Stimulated activated CD8-positive, alpha-beta memory T cell treated with anti-CD3 and anti-CD28 coated beads, Interleukin-7, amount 100 ng/mL, for 1 hour (primary cell): ENCODE measurements at places on chromosomes 12 and 14.

DNA sequence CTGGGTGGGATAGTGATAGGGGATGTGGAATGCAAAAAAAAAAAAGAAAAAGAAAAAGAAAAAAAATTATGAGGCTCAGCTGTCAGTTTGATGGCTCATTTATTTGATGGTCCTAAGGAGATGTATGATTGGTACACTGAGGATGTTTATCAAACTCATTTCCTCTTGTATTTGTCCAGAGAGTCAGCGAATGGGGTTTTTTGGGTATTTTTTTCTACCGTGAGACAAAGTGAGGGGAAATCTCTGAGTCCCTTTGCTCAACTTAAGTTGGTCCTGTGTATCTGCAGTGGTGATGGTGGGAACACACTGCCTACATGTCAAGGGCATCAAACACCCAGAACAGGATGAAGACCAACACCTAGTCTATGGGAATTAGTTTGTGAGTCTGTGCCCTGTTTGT, 176.9 kb upstream of the HIF1A start:
- DNase-seq: no peak

- no peak for DNase-seq
Observed at GRCh38 chr14:85531141-85531586, 1.2 kb downstream of the FLRT2 start.

DNA sequence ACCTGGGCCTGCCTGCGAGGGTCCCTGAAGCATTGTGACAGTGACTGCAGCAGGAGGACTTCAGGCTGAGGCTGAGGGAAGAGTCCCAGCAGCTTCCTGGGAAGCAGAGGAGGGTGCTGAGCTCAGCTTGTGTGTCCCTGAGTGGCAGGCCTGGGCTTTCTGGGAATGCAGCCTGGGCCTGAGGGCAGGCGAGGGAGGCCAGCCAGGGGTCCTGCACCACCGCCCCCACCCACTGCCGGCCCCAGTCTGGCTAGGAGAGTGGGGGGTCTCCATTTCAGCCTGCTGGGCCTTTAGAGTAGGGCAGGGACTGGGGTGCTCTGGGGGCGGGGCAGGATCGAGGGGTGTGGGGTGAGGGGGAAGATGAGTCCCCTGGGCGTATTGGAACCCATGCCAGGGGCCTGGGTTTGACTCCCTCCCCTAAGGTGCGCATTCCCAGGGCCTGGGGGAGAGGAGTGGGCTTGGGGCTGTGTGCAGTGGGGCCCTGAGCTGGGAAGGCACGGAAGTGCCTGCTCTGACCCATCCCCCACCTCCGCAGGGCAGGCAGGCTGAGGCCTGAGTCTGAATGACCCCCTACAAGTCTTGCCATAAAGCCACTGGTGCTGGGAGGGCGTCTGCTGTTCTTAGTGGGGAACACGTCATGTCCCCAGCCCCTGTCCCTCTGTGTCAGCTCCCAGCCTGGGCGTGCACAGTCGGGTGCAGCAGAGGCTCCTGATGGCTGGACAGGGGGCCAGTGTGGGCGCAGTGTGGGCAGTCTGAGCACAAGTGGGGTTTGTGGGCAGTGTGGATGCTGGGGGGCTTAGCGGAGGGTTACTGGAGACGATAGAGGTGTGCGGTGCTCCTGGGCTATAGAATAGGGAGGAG, 46.4 kb downstream of the KRT80 start:
- DNase-seq: no peak

DNA sequence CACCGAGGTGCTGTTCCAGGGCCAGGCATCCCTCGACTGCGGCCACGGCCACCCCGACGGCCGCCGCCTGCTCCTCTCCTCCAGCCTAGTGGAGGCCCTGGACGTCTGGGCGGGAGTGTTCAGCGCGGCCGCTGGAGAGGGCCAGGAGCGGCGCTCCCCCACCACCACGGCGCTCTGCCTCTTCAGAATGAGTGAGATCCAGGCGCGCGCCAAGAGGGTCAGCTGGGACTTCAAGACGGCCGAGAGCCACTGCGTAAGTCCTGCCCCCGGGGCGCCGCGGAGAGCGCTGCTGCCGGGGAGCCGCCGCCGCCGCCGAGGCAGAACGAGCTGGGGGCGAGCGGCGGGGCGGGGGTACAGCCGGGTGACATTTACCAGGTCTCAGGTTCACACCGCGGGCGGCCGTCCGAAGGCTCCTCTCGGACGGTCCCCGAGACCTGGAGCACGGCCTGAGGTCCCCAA, 1.4 kb downstream of the PLXNC1 start:
- no peak for DNase-seq

DNA sequence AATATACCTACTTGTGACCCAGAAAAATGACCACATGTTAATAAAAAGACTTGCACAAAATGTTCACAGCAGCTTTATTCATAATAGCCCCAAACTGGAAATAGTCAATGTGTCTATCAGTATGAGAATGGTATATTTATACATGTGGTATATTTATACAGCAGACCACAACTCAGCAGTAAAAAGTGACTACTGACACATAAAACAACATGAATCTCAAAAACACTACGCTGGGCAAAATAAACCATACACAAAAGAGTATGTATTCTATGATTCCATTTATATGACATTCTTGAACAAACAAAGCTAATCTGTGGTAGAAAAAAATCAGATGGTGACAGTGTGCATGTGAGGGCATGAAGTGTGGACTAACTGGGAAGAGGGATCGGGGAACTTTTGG, 35.1 kb downstream of the ARF6 start:
- DNase-seq: no peak

GRCh38 chr12:127660961-127661360, 606.0 kb upstream of the TMEM132C start:
- no peak for DNase-seq

GRCh38 chr12:55695349-55695748, 12.4 kb downstream of the ITGA7 start:
- no peak for DNase-seq

DNA sequence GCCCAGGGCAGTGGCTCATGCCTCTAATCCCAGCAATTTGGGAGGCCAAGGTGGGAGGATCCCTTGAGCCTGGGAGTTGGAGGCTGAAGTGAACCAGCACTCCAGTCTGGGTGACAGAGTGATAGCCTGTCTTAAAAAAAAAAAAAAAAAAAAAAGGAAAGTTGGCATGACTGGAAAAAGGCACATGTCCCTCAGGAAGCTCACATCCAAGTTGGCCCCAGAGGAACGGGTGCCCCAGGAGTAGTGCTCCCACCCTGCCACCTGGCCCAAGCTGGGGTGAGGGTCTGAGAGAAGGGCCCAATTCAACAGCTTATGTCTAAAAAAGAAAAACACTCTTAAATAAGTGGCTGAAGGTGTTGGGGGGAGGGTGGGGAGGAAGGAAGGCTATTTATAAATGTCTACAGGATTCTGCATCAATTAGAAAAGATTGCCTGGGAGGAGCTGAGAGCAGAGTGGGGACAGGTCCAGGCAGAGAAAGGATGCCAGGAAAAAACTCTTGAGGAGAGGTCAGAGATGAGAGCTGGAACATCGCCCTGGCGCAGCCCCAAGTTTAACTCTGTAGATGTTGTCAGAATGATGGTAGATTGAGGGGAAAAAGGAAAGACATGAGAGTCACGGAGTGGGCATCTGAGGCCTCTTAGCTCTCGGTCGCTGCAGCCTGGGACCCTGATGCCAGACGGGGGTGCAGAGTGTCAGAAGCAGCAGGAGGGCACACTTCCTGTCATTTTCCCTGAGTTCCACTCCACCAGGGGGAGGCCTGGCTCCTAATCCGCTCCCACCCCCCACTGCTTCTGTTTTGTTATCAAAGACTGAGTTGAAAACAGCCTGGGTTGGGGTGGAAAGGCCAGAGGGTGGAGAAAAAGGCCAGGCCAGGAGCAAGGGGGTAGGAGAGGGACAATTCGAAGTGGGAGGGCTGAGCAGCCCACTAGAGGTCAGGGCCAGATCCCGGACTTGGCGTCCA, 7.3 kb downstream of the SPRYD3 start:
- no peak for DNase-seq

- peak; percentile 23 for DNase-seq
Observed at GRCh38 chr12:1660304-1661187, 30.3 kb upstream of the ADIPOR2 start.
